ENCODE measurements at places on chromosomes 5 and 9. TPM values are rescaled to one million over a fixed set of nuclear protein-coding genes. Genes with fewer than 3 reads are reported as not detected.

- no peak for DNase-seq
Measured at GRCh38 chr9:113484258-113484730, 20.8 kb downstream of the RGS3 start.

DNA sequence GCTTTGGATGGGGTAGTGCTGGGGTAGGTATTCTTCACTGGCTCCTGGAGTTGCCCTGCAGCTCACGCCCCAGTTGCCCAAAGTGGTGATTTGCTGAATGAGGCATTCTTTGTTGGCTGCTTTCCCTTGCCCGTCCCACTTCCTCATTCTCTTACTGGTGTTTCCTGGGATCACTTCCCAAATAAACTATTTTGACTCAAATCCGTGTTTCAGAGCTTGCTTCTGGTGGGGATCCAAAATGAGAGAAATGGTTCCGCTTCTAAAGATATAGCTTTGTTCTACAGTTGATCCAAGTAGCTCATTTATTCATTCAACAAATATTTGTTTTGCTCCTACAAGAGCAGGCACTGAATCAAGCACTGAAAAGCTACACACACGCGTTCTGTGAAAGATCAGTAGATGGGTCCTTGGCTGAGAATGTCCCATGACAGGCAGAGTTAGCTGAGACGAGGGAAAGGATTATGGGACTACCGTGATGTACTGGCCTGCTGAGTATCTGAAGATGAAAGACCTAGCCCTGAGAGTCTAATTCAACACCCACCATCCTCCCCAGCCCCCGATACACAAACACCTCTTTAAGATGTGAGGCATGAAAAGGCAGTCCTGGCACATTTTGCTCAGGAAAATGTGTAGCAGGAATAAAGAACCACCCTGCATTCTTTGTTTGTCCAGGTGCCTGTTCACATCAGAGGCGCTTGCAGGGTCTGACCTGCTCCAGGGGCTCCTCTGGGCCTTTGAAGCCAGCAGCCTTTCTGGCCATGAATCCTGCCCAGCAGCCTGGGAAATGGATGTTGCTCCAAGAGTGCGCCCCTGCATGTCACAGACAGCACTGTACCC lies 143.1 kb upstream of the RANBP3L start:
- DNase-seq = no peak

DNA sequence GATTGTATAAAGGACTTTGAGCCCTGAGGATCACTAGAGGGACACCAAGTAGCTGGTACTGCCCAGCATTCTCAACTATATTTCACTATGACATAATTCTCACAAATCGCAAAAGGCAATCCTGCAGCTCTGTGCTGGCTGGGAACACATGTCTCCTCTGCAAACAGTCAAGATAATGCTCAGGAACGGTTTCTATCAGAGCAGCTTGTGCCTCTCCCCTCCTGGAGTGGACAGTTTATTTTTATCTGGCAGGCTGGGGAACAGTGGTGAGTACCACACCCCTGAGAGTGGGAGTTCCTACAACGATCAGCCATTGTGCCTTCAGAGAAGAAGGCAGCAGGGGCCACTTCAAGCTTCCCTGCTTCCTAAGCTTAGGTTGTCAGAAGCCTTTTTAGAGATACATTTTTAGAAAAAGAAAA lies 65.8 kb downstream of the ERAP1 start:
- DNase-seq = no peak

- no peak for DNase-seq
Measured at GRCh38 chr5:129406440-129406839, 53.7 kb upstream of the ADAMTS19 start.

DNA sequence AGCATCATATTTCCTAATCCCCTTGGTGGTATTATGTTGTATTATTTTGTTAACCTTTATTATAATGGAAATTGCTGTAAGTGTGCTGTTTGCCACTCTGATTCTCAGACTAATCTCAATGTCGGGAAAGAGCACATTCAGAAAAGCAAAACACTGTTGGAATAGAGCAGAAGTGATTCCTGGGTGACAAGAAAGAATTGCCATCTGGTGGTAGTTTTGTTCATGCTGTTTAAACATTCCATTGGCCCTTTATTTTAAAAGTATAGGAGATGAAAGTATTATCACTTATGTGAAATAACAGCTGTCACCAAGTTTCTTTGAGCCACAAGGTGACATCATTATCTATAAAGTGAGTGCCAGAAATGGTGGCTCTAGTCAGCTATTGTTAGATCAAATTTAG lies 301.3 kb upstream of the SGCD start:
- DNase-seq = no peak

IFNB1 gene
- not detected for total RNA-seq

MRPL50 gene
- 12.9 TPM for total RNA-seq

Data from uterus (tissue), 4 donors.